ENCODE measurements at places on chromosomes 3 and 15.

DNA sequence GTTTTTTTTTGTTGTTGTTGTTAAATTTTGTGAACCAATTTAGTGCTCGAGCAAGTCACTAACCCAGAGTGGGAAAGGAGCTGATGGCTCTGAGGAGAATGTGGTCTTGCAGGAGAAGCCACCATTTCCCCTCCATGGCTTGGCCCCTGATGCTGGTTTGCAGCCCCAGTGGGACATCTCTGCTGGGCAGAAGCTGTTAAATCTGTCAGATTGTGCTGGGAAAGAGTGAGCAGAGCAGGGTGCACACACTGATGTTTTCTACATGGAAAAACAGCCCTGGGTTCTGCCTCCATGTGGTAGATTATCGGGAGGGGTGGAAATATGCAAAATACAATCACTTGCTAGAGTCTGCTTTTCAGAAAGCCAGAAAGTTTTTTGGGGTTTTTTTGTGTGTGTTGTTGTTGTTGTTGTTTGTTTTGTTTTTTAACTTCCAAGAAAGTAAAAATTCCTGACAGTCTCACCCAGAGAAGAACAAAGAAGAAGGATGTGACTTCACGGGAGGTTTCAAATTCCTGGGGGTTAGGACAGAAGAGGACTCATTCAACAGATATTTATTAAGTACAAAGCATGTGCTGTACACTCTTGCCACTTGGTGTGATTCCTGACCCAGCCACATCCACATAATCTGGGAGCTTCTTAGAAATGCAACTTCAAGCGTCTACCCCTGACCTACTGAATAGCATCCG is 133.7 kb downstream of the FOXB1 start:
- no peak for DNase-seq

DNA sequence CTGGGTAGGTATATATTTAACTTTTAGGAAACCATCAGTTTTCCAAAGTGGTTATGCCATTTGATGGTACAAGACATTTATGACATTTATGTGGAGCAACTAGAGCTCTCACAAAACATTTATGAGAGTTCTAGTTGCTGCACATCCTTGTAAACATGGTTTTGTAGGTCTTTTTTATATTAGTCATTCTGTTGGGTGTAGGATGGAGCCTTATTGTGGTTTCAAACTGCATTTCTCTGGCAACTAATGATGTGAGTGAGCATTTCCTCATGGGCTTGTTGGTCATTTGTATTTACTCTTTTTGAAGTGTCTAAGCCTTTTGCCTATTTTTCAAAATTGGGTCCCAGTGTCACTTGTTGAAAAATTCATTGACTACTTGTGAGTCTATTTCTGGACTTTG is 45.7 kb upstream of the MGLL start:
- no peak for DNase-seq

DNA sequence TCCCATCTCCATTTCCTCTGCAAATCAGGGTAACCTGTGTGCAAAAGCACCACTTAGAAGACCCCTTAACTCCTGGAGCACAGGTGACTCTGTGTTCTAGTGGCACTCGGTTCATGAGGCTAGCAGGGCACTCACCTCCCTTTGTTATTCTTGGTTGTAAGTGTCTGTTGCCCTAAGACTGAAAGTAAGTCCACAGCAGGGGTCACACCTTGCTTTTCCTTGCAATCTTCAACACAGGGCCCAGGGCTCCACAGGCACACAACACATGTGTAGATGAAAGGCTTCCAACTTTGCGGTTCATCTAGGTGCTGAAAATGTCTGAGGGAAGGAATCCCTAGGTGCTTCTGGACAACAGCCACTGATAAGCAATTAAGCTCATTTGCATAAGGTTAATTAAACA is 2.9 kb downstream of the RNU6-1 start:
- DNase-seq: no peak

GRCh38 chr3:133812872-133813271 is 7.3 kb downstream of the SRPRB start:
- DNase-seq: no peak

DNA sequence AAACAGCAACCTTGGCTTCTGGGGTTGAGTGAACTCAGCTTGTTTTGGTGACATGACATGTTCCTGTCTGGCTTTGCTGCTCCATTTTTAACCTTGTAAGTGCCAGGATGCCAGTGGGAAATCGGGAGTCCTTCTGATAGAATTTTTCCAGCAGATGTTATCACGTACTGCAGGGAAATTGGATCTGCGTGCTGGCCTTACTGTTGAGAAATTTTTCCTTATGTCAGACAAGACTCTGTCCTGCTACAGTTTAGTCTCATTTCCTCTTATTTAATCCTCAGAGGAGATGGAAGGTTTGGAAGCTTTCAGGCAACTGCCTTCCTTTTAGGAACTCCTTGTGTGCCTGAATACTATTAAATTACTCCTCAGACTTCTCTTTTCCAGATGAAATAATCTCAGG is 80.6 kb downstream of the PGPEP1L start:
- no peak for DNase-seq

DNA sequence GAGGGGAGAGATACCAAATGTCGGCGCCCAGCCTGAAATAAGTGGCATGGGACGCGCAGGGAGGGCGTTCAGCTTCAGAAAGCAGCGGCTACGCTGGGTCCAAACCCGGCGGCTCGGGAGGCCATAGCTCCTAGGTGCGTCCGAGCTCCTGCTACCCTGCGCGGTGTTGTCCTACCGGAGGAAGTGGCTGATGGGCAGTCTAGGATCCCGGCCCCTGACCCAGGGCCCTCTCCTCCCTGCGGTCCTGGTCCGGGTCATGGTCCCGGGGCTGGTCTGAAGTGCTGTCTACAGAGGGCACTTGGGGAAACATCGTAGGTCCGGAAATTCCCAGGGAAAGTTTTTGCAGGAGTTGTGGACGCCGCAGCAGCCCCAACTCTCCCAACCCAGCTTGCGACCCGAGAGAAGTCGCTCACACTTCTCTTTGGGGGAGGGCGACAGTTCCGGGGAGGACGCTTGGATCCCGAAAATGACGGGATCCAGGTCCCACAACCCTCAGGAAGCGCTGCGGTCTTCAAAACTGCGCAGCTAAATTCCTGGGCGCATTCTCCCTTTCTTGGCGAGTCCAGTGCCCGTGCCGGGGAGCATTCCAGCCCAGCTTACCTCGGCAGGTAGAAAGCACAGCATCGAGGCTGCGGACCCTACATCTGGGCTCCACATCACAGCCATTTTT is 9.1 kb upstream of the FOXB1 start:
- no peak for DNase-seq

- DNase-seq: no peak
Observed at GRCh38 chr15:101613130-101614000, 38.8 kb downstream of the TM2D3 start.

GRCh38 chr15:67707520-67708283 is 117.6 kb upstream of the SKOR1 start:
- no peak for DNase-seq

GRCh38 chr3:9056581-9056980 is 93.3 kb upstream of the RAD18 start:
- no peak for DNase-seq

DNA sequence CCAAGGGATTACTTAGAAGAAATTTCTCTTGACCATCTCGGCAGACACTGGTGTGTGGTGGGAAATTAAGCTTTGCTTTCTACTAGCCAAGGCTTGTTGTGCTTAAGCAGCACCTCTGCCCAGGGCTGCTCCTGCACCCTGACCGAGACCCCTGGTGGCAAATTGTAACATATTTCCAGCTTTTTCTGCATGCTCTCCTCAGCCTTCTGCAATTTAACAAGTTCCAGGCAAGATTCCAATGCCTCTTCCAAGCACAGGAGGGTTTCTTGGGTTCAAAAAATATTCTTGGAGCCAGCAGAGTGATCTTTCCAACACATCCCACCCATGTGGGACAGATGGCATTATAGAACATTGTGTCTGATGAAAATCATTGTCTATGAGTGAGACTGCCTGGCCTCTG is 210.5 kb downstream of the CLSTN2 start:
- no peak for DNase-seq

- DNase-seq: no peak
Observed at GRCh38 chr3:161475905-161476304, 20.7 kb upstream of the OTOL1 start.

- no peak for DNase-seq
Observed at GRCh38 chr3:113620091-113620490, 76.4 kb downstream of the USF3 start.

DNA sequence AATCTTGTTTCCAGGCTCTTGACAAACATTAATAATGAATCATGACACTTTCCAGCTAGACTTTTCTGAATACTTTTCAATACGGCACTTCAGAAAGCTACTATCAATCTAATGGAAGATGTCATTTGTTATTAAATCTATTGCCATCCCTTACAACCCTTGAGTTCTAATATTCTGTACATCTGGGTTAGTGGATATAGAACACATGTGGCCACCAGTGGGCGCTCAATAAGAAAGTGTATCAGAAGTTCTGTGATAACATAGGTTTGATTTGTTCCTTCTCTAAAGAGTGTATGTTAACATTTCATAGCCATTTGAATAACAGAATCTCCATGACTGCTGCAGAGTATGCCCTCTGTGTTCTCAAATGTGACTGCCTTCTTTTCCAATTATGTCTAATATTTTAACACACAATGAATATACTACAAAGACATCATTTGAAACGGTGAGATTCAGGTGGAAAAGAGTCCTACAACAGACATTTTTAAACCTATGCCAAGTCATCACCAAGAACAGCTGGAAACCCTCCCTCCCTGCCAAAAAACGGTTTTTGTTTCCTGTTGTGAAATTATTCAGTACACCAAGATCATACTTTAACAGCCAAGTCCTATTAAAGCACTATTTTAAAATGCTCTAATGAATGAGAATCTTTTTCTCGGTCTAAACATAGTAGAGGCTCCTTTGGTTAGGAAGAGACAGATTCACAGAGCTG is 22.2 kb downstream of the ALDH1A2 start:
- DNase-seq: peak; percentile 41

GRCh38 chr15:95016511-95017229 is 785.3 kb downstream of the MCTP2 start:
- no peak for DNase-seq

GRCh38 chr3:114389156-114389555 is 95.3 kb downstream of the TIGIT start:
- DNase-seq: no peak

DNA sequence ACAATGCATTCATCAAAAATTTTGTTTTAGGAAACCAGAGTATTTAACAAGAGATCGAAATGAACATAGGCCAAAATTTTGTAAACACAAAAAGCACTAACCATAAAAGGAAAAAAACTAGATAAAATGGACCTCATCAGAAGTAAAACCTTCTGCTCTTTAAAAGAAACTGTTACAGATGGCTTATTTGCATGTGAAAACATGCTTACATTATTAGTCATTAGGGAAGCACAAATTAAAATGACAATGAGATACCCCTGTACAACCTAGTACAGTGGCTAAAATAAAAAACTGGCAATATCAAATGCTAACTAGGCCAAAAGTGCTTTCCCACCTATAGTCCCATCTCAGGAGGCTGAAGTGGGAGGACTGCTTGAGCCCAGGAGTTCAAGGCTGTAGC is 19.3 kb downstream of the UBR1 start:
- no peak for DNase-seq

DNA sequence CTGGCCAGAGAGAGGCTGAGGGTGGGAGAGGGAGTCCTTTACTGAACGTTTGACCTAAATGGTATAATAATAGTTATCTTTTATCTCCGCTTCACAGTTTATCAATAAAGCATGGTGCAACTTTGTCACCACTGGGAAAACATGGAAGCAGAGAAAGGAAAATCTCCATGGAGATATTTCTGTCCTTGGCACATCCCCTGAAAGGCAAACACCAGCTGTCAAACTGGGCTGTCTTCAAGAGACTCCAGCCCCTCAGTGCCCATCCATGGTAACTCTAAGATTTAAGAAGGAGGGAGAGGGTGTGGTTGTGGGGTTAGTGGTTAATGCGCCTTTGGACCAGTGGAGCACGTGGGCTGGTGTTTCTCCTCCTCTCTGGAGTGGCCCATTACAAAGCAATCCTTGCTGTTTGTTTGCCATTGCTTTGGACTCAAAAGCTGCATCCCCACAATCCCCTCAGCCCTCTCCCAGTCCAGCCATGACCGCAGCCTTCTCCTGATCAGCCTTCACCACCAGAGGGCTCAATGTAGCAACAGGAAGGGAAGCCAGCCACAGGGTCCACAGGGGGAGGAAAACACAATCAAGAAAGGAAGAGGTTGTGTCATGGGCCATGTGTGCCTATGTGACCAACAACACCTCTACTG is 38.2 kb upstream of the FAM174B start:
- DNase-seq: no peak

Data from activated naive CD8-positive, alpha-beta T cell treated with anti-CD3 and anti-CD28 coated beads, Interleukin-2, amount 50 U/mL, for 24 hours (primary cell).